Stimulated activated CD8-positive, alpha-beta memory T cell treated with anti-CD3 and anti-CD28 coated beads, Interleukin-4, amount 100 ng/mL, for 4 hours (primary cell): ENCODE measurements at places on chromosomes 6 and 20.

DNA sequence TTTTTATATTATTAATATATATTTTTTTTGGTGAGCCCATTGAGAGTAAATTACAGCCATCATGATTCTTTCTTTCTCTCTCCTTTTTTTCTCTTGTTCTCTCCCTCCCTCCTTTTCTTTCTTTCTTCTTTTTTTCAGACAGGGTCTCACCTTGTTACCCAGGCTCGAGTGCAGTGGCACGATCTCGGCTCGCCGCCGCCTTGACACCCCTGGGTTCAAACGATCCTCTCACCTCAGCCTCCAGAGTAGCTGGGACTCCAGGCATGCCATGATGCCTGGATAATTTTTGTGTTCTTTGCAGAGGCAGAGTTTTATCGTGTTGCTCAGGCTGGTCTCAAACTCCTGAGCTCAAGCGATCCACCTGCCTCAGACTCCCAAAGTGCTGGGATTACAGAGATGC is 1.6 kb downstream of the CCDC170 start:
- no peak for DNase-seq

- DNase-seq: no peak
Observed at GRCh38 chr6:33787346-33787953, 1.5 kb downstream of the LEMD2 start.

DNA sequence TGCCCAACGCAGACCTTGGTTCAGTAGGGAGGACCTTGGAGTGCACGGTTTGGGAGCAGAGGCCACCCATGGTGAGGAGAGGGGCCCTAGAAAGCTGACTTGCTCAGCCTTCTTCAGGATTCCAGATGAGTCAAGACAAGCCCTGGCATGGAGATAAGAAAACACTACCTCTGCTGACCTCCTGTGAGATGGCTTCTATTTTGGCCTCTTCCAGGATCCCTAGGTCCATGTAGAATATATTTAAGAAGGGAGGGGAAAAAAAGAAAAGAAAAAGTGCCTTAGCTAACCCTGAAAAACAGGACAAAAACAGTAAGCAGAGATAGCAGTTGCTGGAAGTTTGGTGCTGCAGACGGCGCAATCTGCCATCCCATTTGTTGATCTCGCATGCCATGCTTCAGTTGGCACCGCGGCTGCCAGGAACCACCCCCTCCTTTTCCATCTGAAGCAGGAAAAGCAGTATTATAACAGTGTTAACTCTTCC is 100.0 kb downstream of the ARMC2 start:
- DNase-seq: no peak

DNA sequence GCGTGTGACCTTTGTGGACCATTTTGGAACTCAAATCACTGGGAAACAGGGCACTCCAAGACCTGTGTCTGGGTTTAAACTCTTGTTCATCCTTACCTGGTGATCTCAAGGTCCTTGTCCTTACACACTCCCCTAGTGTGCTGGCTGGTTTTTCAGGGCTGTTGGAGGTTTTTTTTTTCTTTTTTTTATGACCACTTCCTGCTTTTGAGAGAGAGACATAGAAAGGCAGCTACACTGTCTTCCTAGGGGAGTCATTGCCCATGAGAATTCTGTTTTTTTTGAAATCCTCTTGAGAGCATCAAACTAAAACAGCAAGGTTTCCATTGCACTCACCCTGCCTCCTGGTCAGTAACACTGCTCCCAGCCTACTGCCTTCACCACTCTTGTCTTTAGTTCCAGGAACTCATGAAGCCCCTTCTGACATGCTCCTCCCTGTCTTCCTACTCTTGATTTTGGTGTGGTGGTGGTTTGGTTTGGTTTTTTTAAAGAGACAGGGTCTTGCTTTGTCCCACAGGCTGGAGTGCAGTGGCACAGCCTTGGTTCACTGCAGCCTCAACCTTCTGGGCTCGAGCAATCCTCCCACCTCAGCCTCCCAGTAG is 28.6 kb downstream of the PRPH2 start:
- no peak for DNase-seq

- no peak for DNase-seq
Observed at GRCh38 chr6:45545416-45545815, 167.7 kb upstream of the SUPT3H start.

DNA sequence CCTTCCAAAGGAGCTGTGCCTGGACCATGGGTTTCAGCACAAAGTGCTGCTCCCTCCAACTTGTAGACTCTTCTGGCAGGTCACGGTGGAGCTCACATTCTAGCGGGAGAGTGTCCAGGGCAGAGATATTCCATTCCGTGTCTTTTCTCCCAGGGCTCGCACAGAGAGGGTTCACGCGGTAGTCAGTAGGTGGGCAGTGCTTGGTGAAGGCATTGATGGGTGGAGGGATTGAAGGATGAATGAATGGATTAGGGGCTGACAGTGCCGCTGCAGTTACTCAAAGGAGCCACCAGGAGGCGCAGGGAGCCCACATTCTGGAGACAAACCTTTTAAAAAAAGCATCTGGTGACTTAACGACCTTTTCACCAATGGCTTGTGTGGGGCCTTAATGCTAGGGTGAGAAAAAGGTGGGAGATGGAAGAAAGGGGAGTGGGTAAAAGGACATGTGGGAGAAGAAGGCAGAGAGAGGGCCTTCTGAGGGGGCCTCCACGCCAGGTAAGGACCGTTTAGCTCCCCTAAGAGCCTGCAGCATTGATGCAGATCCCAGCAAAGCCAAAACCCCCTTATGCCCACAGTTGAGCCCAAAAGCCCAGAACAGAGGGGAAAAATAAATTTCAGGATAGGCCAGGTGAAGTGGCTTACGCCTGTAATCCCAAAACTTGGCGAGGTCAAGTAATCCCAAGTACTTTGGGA is 17.5 kb upstream of the FAM110A start:
- peak; percentile 40 for DNase-seq

GRCh38 chr6:144549837-144550747 is 265.0 kb downstream of the UTRN start:
- no peak for DNase-seq

DNA sequence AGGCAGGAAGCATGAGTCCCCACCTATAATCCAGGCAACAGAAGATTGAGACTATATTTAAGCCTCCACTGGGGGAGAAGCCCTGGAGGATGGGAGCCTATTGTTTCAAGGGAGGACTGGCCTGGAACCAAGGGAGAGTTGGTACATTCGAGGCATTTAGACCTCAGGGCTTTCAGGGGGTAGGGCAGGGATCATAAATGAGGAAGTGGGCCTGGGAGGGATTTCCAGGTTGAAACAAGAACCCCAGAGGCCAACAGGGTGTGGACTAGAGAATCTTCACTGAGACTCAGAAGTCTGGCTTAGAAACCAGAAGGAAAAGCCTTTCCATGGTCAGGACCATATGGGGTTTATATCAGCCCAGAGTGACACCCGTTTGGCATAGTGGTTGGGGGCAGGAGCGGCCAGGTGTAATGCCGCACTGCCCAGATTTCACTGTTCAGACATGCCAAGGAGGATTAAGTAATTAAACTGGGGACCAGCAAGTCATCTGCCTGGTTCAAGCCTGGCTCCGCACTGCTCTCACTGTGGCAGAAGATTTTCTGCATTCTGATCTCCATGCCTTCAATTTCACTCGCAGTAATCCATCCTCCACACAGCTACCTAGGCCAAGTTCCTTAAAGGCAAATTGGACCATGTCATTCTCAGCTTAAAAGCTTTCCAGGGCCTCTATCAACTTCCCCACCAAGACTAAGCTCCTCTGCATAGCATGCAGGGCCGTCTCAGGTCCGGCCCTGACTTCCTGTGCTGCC is 17.8 kb downstream of the LRFN2 start:
- no peak for DNase-seq

DNA sequence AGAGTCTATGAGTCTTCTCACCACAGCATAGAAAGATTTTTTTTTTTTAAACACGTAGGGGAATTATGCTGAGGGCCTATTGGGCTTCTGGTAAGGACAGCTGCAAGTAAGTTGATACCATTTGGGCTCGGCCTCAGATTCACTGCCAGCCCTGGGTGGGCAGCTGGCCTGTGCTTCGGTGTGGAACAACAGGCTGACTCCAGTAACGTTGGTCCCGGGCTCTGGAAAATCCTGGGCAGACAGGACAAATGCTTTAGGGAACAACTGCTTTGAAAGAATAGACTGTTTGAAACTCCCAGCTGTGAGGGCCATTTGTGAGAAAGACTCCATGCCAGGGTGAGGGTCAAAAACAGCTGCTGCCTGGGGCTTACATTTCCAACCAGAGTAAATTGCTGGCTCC is 366.5 kb downstream of the QKI start:
- DNase-seq: no peak

GRCh38 chr6:82906951-82907350 is 158.7 kb downstream of the UBE3D start:
- no peak for DNase-seq

- DNase-seq: no peak
Observed at GRCh38 chr6:72403413-72403812, 218.5 kb upstream of the KCNQ5 start.

DNA sequence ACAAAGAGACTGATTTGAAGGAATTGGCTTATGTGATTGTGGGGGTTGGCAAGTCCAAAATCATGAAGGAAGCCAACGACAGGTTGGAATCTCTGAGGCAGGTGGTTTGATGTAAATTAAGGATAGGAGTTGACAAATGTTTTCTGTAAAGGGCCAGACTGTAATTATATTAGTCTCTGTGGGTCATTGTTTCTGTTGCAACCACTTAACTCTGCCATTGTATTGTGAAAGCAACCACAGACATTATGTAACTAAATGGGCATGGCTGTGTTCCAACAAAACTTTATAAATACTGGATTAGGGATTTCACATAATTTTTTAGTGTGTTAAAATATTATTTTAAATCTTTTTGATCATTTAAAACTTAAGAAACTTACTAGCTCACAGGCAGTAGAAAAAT is 199.2 kb upstream of the MYLIP start:
- DNase-seq: no peak

- DNase-seq: no peak
Observed at GRCh38 chr6:169962604-169963469, 211.4 kb downstream of the ERMARD start.

GRCh38 chr6:142210606-142211005 is 63.5 kb downstream of the VTA1 start:
- no peak for DNase-seq

GRCh38 chr6:39893286-39893685 is 41.0 kb downstream of the MOCS1 start:
- no peak for DNase-seq

- DNase-seq: no peak
Observed at GRCh38 chr6:13025893-13026499, 302.3 kb downstream of the TBC1D7 start.

- no peak for DNase-seq
Observed at GRCh38 chr6:154923199-154923869, 71.8 kb upstream of the TIAM2 start.

DNA sequence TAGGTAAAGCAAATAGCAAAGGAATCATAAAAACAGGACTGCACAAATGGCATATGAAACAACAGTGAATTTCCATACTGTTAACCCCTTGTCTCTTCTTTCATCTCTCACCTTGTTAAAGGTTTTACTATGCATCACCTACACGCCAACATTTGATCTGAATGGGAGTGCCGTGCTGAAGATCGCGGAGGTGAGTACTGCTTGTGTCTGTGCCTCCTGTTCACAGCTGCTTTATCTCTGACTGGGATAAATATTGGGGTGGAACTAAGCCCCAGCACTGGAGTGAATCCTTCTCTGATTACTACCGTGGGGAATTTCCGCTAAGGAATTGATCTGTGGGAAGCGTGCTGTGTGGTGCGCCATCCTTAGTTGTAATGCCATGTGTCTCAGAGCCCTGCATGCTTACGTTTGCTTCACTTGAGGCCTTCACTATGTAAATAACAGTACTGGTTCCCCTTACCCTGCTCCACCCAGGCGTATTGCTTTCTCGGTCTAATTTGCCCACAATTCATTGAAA is 11.4 kb upstream of the PBOV1 start:
- DNase-seq: no peak

GRCh38 chr6:91562955-91563354 is 976.1 kb upstream of the MAP3K7 start:
- DNase-seq: no peak

DNA sequence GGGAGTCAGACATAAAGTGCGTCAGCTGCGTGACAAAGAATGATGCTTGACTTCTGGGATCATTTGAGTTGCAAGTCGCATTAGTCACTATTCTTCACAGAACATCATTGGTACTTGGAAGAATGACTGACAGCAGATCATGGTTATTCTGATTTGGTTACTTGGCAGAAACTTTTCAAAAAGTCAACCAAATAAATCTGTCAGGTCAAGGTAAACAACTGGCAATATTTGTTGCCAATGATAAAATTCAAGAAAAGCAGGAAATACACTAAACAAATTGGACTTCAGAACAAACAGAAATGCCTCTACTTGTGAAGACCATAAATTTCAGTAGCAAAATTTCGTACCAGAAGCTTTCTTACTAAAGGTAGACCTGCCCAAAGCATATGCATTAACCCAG is 221.6 kb downstream of the TFAP2A start:
- DNase-seq: no peak

GRCh38 chr20:57432862-57433491 is 41.8 kb downstream of the RBM38 start:
- DNase-seq: no peak

DNA sequence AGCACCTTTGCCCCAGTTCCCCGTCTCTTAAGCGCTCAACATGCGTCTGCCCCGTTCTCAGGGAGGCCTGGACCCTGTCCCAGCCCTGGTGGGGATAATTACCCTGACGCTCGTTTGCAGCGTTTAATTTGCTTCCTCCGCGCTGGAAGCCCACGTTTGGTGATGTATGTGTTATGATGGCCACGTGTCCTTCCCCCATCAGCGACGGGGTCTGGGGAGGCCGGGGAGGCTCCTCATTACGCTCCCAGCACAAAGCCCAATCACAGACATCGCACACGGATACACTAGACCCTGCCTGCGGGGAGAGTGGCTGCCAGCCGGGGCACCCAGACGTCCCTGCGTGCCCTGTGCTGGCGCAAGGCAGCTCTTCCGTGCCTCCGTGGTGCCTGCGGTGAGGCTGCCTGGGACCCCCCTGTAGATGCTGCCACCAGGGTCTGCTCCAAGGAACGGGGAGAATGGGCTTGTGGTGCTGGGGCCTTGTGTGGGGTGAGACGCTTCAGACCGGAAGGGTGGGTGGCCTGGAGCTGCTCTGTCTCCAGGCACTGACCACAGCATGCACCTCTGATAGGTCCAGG is 10.2 kb upstream of the CHRNA4 start:
- DNase-seq: no peak

GRCh38 chr20:1777476-1777820 is 117.8 kb upstream of the SIRPA start:
- DNase-seq: no peak

- no peak for DNase-seq
Observed at GRCh38 chr6:44275749-44276648, 5.7 kb downstream of the TMEM151B start.

GRCh38 chr6:47532981-47533585 is 55.5 kb downstream of the CD2AP start:
- DNase-seq: no peak

DNA sequence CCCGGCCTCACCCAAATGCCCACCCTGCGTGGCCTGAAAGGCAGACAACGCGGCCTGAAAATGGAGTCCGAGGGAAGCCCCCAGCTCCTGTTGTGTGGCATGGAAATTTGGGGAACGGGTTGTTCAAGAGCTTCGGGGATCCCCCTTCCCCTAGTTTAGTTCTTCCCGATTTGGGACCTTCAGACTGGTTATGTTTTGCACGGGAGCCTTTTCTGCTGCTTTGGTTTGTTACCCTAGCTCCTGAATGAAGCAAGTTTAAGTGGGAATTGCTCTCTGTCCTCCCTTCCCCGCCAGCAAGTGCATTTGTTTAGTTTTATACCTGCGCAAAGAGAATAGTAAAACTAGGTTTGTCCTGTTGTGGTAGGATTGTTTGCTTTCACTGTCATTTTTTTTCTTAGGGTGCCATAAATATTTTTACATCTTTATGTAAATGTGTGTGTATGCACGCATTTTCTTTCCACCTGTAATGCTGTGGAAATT is 604 bp downstream of the SH3BGRL2 start:
- no peak for DNase-seq

- DNase-seq: no peak
Observed at GRCh38 chr20:54231036-54231435, 23.1 kb downstream of the PFDN4 start.
